ENCODE measurements at places on chromosomes 12 and 14.

- no peak for DNase-seq
- peaks cover 18% of the 10 kb centered on the region for H3K4me1 ChIP-seq
- no peak overlapping the region for H3K4me3 ChIP-seq
- peaks cover 76% of the 10 kb centered on the region for H3K27me3 ChIP-seq
- no peak overlapping the region for H3K27ac ChIP-seq
Measured at GRCh38 chr12:1629338-1630132, 504 bp downstream of the WNT5B start.

DNA sequence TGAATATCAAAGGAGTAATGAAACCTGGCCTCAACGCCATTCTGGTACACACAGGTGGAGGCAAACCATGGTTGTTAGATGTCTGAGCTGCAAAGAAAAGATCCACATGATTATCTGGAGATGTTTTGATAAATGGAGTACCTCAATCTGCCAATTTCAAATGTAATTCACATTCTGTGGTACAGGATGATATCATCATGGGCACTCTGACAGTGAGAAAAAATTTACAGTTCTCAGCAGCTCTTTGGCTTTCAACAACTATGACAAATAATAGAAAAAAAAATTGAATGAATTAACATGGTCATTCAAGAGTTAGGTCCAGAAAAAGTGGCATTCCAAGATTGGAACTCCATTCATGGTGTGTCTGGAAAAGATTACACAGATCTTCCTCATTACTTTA, 17.3 kb downstream of the TMED8 start:
- no peak for DNase-seq
- no peak overlapping the region for H3K27ac ChIP-seq
- H3K27me3 ChIP-seq: no peaks in the 10 kb centered on the region
- no peak overlapping the region for H3K4me3 ChIP-seq
- H3K36me3 ChIP-seq: no peaks in the 10 kb centered on the region

DNA sequence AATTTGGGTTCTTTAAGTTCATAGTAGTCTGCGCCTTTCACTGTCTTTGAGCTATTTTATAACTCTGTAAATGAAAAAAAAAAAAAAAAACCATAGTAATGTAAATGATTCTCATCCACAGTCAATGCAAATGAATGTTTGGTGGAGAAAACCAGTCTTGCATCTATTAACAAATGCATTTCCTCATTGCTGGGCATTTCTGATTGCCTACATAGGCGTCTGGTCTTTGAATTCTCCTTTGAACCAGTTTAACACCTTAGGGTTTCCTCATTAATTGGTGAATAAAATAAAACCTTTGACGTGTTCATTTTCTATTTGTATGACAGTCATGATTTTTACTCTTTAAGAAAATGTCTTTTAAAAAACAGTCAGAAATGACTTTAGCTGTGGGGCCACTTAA, 114.8 kb downstream of the C12orf75 start:
- DNase-seq: no peak
- no peaks in the 10 kb centered on the region for H3K36me3 ChIP-seq
- H3K27me3 ChIP-seq: peaks cover 25% of the 10 kb centered on the region
- H3K4me3 ChIP-seq: no peak overlapping the region
- H3K4me1 ChIP-seq: no peaks in the 10 kb centered on the region

DNA sequence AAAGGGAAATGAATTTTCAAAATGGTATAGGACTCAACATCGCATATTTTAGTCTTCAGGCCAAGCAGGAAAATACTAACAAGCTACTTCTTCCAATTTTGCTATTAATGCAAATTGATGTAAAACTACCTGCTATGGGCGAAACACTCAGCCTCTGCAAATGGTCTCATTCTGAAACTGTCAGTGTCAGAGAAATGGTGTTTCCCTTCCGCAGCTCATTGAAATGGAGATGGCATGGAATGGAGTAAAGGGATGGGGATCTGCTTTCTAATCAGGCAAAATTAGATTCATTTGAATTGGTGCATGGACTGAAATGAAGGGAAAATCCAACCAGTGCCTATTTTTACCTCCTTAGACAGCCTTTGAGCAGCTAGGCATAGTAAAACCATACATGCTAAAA, 80.4 kb upstream of the EEA1 start:
- H3K36me3 ChIP-seq: no peaks in the 10 kb centered on the region
- H3K27ac ChIP-seq: no peak overlapping the region
- DNase-seq: no peak
- no peaks in the 10 kb centered on the region for H3K27me3 ChIP-seq
- no peak overlapping the region for H3K4me3 ChIP-seq

GRCh38 chr12:3148366-3149000, 71.3 kb downstream of the TSPAN9 start:
- H3K27me3 ChIP-seq: peaks cover 16% of the 10 kb centered on the region
- no peak overlapping the region for H3K4me3 ChIP-seq
- H3K27ac ChIP-seq: no peak overlapping the region
- DNase-seq: no peak

DNA sequence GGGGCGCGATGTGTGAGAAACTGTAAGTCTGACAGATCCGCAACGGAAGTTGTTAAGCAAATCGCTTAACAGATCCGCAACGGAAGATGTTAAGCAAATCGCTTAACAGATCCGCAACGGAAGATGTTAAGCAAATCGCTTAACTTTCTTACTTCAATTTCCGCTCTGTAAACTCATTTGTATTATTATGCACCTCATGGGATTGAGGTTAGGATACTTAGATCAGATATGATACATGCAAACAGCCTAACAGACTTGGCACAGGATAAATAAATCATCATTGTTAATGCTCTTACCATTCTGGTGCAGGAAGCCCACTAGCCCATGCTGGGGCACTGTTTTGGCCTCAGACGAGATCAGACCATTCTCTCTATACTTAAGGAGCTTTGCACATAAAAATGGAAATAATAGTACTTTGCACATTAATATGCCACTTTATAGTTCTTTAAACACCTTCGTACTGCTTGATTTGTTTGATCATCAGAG, 399 bp downstream of the NCAPD2 start:
- H3K4me3 ChIP-seq: peak overlapping the region; percentile 89
- peaks cover 38% of the 10 kb centered on the region for H3K4me1 ChIP-seq
- no peak for DNase-seq
- H3K27me3 ChIP-seq: no peaks in the 10 kb centered on the region

GRCh38 chr12:102406033-102406584, 74.3 kb downstream of the IGF1 start:
- H3K36me3 ChIP-seq: no peaks in the 10 kb centered on the region
- H3K4me3 ChIP-seq: no peak overlapping the region
- no peaks in the 10 kb centered on the region for H3K4me1 ChIP-seq
- DNase-seq: no peak
- H3K27ac ChIP-seq: no peak overlapping the region

- no peak overlapping the region for H3K27ac ChIP-seq
- H3K36me3 ChIP-seq: no peaks in the 10 kb centered on the region
- H3K4me1 ChIP-seq: peaks cover 29% of the 10 kb centered on the region
- no peaks in the 10 kb centered on the region for H3K27me3 ChIP-seq
- DNase-seq: no peak
- no peak overlapping the region for H3K4me3 ChIP-seq
Measured at GRCh38 chr12:93743999-93744689, 67.0 kb downstream of the CRADD start.

GRCh38 chr14:86373886-86374285, 843.9 kb downstream of the FLRT2 start:
- no peak overlapping the region for H3K27ac ChIP-seq
- H3K27me3 ChIP-seq: no peaks in the 10 kb centered on the region
- no peak for DNase-seq
- no peaks in the 10 kb centered on the region for H3K4me1 ChIP-seq

GRCh38 chr14:101371799-101372793, 189.2 kb upstream of the DIO3 start:
- H3K36me3 ChIP-seq: no peaks in the 10 kb centered on the region
- no peak for DNase-seq
- H3K4me3 ChIP-seq: no peak overlapping the region
- no peaks in the 10 kb centered on the region for H3K4me1 ChIP-seq
- no peaks in the 10 kb centered on the region for H3K27me3 ChIP-seq

DNA sequence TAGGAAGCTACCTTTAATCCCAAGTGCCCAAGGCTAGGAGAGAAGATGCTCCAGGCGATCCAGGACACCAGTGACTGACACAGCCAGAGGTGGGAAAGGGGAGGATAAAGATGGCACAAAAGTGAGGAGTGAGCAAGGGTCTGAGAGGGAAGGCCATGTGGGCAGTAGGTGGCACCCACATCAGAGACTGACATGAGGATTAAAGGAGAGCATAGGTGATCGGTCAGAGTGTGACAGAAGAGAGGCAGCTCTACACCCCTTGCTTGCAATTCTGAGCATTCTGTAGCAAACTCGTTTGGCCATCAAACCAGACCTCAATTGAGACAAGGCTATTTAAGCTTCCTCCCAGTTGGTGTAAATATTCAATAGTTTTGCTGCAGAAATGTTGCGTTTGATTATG, 724 bp upstream of the CD27 start:
- H3K27me3 ChIP-seq: no peaks in the 10 kb centered on the region
- peak overlapping the region; percentile 90 for H3K4me3 ChIP-seq
- no peak for DNase-seq

- no peak overlapping the region for H3K27ac ChIP-seq
- no peak overlapping the region for H3K4me3 ChIP-seq
- DNase-seq: no peak
Measured at GRCh38 chr14:23697680-23698079, 61.5 kb downstream of the DHRS2 start.

GRCh38 chr14:25122211-25122610, 72.3 kb upstream of the STXBP6 start:
- no peaks in the 10 kb centered on the region for H3K27me3 ChIP-seq
- no peak for DNase-seq
- no peaks in the 10 kb centered on the region for H3K36me3 ChIP-seq
- H3K27ac ChIP-seq: no peak overlapping the region

GRCh38 chr12:27237790-27238771, 6.0 kb upstream of the STK38L start:
- H3K27ac ChIP-seq: peak overlapping the region; percentile 70
- no peaks in the 10 kb centered on the region for H3K36me3 ChIP-seq
- DNase-seq: peak; percentile 12
- H3K4me1 ChIP-seq: peaks cover 26% of the 10 kb centered on the region
- H3K4me3 ChIP-seq: peak overlapping the region; percentile 4

GRCh38 chr14:101598159-101598558, 36.9 kb downstream of the DIO3 start:
- no peaks in the 10 kb centered on the region for H3K27me3 ChIP-seq
- peaks cover 12% of the 10 kb centered on the region for H3K36me3 ChIP-seq
- no peak for DNase-seq
- peaks cover 35% of the 10 kb centered on the region for H3K4me1 ChIP-seq
- no peak overlapping the region for H3K27ac ChIP-seq

DNA sequence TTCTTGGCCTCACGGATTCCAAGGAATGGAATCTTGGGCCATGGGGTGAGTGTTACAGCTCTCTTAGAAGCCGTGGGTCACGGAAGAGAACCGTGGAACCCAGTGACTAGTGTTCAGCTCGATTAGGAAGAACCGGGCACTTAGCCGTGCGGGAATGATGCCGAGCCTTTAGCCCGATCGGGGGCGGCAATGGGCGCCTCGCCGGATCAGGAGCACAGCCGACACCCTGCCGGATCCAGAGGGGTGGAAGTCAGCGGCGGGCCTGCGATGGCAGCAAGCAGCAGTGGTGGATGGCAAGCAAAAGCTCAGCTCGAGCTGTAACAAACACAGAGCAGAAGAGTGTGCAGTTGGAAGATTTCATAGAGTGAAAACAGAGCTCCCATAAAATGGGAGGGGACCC, 21.1 kb upstream of the ULK1 start:
- H3K4me1 ChIP-seq: no peaks in the 10 kb centered on the region
- H3K36me3 ChIP-seq: no peaks in the 10 kb centered on the region
- H3K27ac ChIP-seq: no peak overlapping the region
- peaks cover 4% of the 10 kb centered on the region for H3K27me3 ChIP-seq

- H3K36me3 ChIP-seq: no peaks in the 10 kb centered on the region
- H3K27me3 ChIP-seq: no peaks in the 10 kb centered on the region
- DNase-seq: no peak
- H3K27ac ChIP-seq: no peak overlapping the region
- no peak overlapping the region for H3K4me3 ChIP-seq
Measured at GRCh38 chr12:20740972-20741371, 45.8 kb downstream of the SLCO1C1 start.

DNA sequence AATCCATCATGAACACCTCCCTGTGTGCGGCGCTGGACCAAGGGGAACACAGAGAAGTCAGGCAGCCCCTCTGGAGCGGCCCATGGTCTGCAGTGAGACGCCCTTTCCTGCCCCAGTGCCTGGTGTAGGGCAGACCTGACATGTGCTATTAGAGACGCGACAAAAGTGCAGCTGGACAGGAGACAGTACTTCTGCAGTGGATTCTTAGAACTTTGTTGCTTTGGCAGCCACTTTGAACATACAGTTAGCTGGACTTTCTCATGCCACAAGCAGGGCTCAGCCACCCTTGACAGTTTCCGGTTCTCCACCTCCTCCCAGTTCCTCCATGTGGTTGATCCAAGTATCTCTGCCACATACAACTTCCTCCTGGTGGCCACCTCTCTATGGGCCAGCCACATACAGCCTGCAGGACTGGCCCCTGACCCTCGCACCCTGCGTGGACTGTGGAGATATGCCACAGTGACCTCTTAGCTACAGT, 45.9 kb downstream of the LGMN start:
- H3K27me3 ChIP-seq: peaks cover 3% of the 10 kb centered on the region
- no peaks in the 10 kb centered on the region for H3K4me1 ChIP-seq
- H3K36me3 ChIP-seq: no peaks in the 10 kb centered on the region

DNA sequence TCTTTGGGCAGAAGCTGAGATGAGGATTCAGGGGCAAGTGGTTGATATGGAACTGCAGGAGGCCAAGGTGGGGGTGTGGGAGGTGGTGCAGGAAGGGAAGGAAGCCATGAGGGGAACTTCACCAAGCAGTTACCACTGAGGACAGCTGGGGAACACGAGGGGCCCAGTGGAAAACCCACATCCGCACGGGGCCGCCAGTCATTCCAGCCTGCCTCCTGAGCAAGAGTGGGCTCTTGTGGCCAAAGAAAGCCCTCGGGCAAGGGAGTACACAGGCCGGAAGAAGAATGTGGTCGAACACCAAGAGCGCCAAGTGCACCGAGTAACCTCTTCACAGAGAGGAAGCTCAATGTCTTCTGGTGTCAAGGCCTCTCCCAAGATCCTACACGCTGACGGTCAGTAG, 252.2 kb upstream of the FOXN3 start:
- peak; percentile 23 for DNase-seq
- H3K4me3 ChIP-seq: no peak overlapping the region
- H3K4me1 ChIP-seq: peaks cover 29% of the 10 kb centered on the region

DNA sequence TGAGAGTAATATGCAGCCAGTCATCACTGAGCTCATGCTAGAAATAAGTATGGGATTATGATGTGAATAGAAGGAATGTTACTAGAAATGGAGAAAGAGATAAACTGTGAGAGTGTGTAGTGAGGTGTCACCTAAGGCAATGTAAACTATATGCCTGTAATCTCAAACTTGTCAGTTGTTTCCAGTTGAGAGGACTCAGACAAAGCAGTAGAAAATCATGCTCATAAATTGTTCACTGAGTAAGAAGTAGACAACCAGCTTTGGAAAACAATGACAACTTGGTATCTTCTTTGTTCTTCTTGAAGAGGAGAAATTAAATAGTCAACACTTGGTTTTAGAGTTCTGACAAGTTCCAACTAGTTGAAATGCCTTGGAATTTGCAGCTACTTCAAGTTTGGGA, 148.5 kb upstream of the OR4E1 start:
- H3K4me1 ChIP-seq: peaks cover 9% of the 10 kb centered on the region
- H3K36me3 ChIP-seq: no peaks in the 10 kb centered on the region
- H3K27me3 ChIP-seq: peaks cover 40% of the 10 kb centered on the region

Measured in activated CD4-positive, alpha-beta T cell treated with anti-CD3 and anti-CD28 coated beads, Interleukin-2, amount 10 ng/mL, durations not matched to agents 7 days and 5 days (primary cell).